ENCODE measurements at places on chromosomes 5 and 9.
A peak's percentile ranks its signal among the peaks of the same experiment; 100 is the strongest.

GRCh38 chr9:93320591-93321219 lies 130.8 kb upstream of the FAM120A start:
- no peak for DNase-seq

DNA sequence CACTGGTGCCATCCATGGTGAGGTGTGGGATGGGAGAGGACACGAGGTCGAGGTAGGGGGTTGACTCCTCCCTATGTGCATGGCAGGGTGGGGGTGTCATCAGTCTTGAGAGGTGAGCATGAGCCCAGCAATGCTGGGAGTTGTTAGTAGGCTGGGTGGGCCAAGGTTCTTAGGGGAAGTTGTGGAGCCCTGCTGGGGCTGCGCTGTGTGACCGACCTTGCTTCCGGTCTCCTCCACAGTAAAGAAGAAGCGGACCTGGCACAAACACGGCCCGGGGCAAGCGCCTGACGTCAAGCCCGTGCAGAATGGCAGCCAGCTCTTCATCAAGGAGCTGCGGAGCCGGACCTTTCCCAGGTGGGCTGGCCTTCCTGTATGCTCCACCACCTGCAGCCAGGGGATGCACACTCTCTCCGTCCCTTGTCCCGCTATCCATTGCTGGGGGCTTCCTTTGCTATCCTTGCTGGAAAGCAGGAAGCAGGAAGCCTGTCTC lies 59.8 kb downstream of the PHF2 start:
- DNase-seq, result no peak

DNA sequence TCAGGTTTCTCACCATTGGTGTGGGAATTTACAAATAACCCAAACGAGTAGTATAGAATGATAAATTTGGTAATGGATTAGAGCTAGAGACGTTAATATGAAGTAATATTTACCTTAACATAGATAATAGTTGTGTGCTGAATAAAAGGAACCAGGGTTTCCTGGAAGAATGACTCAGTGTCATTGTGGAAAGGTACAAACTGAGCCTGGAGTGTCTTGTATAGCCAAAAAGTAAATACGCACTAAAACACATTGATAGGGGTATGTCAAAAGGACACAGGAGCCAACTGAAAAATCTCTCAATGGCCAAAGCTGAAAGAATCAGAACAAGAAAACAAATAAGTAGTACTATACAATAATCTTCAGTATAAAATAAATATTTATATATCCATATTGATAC lies 363.5 kb downstream of the SLCO4C1 start:
- DNase-seq, result peak; percentile 55

GRCh38 chr9:127166651-127167524 lies 44.5 kb upstream of the ANGPTL2 start:
- DNase-seq, result peak; percentile 88

DNA sequence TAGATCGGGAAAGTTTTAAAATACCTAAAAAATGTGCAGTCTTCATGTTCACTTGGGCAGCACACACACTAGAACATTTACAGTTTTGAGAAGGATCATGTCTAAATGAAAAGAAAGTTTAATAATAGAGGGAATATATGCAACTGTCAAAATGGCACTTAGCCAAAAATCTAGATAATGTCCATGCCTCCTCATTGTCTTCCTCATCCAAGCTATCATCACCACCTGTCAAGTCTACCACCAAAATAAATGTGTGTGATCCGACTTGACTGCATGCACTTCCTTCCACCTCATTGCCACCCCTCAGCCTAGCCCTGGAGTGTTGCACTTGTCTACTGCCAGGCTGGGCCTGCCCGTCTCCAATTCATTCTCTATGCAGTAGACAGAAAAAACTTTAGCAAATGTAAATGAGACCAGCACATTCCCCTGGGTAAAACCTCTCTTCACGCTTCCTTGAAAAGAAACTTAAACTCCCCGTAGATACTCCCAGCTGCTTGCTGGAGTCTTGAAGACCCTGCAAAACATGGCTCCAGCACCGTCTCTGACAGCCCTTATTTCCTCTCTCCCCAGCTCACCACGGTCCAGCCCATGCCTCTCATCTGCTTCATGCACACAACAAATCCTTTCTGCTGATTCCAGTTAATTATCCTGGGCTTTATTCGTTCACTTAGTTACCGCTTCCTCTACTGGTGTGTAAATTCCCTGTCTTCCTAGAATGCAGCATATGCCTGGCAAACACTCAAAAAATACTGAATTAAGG lies 66.9 kb downstream of the FANCC start:
- DNase-seq, result peak; percentile 87

GRCh38 chr9:120926397-120926928 lies at the start of gene TRAF1:
Gene TRAF1 (minus strand): TSS chr9:120926796. CDS start chr9:120926075, 721 bp downstream.
- DNase-seq, result no peak

DNA sequence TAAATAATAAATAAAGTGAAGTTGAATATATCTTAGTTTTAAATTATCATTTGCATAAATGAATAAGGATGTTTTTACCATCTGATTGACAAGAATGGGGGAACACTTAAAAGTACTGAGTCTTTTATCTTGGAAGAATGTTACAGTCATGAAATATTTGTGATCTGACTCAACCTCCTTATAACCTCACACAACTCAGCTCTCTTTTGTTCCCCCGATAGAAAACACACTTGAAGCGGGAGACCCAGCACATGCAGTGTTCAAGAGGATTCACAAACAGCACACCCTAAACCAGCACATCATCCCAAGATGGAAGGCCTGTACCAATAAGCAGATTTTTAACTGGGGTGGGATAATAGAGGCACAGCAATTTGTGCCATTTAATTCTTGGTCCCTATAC lies 15.5 kb downstream of the BAAT start:
- no peak for DNase-seq

DNA sequence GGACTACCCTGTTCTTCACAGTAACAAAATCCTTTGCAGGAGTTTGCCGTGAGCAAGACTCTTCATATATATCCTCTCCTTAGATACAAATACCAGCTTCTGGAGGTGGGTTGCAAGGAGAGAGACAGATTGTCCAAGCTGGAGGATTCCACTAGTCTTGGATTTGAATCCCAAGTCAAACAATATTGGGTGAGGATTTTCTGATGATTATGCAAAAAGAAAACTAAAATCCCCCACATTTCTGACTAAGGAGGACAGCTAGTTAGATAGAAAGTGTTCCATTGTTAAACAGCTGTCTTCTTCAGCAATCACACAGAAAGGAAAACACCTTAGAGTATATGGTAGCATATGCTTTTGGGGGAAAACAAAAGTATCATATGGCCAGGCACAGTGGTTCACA lies 54.2 kb downstream of the KLF4 start:
- DNase-seq, result no peak

All from NCI-H69 (cell line).